ENCODE measurements at places on chromosomes 12 and 14.

GRCh38 chr12:89775063-89775985 lies 66.7 kb upstream of the ATP2B1 start:
- DNase-seq: no peak

- no peak for DNase-seq
Observed at GRCh38 chr12:50985322-50985721, 33.0 kb downstream of the HIGD1C start.

- no peak for DNase-seq
Observed at GRCh38 chr12:109709401-109709991, 4.1 kb upstream of the FAM222A start.

- peak; percentile 20 for DNase-seq
Observed at GRCh38 chr12:89461190-89461589, 63.4 kb downstream of the GALNT4 start.

- peak; percentile 65 for DNase-seq
Observed at GRCh38 chr14:32588448-32589320, 259.6 kb downstream of the AKAP6 start.

GRCh38 chr14:101859538-101859902 lies 98.0 kb downstream of the PPP2R5C start:
- no peak for DNase-seq

All from neural progenitor cell (in vitro differentiated cells).